ENCODE measurements at places on chromosomes 16 and 17.

DNA sequence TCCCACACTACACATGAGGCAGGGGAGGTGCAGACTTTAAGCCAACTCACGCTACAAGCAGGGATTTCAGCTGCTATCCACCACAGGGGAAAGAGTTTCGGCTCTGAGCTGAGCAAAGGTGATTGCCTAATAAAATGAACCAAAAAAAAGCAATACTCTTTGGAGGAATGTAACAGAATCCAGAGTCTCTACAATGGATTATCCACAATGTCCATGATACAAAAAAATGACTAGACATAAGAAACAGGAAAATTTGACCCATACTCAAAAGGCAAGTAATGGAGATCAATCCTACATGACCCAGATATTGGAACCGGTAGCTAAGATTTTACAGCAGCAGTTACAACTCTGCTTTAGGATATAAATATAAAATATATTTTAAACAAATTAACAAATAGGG lies 19.0 kb upstream of the TMEM204 start:
- no peak for DNase-seq

DNA sequence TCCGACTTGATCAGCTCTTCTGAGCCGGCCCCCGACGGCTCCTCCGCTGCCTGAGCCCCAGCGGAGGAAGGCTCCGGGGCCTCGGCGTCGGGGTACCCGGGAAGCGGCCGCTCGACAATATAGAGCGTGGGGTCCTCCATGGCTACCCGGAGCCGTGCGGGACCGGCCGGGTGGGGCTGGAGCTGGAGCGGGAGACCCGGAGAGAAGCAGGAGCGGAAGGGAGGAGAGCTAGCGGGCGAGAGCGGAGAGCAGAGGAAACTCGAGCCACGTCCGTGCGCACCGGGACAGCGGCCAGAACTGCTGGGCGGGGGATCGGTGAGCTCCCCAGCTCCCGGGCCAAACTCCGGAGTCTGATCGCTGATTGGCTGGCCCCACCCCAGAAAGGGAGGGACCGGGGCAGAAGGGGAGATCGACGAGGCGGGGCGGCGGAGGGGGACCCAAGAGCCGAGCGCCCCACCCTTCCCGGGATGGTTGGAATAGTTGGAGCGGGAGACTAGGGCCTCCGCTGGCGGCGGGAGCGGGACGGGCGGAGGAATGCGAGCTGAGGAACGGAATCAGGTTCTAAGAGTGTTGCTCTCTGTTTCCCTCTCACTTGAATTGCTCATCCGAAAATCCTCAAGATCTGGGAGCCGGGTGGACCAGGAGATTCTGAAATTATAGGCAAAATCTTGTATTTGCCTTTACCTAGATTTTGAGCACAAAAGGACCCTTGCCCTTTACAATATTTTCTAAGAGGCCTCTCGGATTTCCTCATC lies at the start of gene CAVIN1:
Gene CAVIN1 (minus strand): TSS at position 299 of the 755 bp plus-strand sequence. CDS start 159 bp downstream, at position 140.
- no peak for DNase-seq

- DNase-seq: no peak
These were observed 1.2 kb downstream of the KRTAP4-2 start for GRCh38 chr17:41176744-41177387.

DNA sequence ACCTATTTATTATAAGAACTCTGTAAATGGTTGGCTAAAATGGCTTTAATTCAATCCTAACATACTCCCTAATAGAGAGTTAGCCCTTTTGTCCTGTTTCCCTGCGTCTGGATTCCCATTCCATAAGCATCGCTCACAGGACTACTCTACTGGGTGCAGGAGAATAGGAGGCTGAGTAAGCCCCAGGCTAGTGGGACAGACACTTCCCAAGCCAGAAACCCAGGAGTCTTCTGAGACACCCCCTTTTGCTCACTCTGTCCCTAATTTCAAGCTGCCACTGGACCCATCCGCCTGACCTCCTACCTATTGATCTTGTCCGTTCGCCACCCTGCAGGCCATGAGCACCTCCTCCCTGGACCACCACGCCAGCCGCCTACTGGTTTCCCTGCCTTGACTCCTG lies 16.7 kb upstream of the TOB1 start:
- no peak for DNase-seq

GRCh38 chr17:62572488-62572887 lies 55.0 kb upstream of the MRC2 start:
- DNase-seq: no peak

DNA sequence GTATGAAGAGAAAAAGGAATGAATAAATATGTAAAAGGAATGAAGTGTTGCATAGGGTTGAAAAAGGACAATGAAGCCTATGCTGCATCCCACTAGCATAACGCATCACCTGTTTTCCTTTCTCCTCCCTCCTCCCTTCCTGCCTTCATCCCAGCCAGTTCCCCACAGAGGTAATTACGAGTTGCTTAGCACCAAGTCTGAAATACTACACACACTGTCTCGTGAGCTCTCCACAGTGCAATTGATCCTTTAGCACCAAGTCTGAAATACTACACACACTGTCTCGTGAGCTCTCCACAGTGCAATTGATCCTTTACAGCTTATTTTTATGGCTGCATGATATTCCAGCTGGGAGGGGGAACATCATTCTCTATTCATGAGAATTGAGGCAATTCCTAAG lies 1.1 kb upstream of the DRC7 start:
- DNase-seq: no peak

Measured in stimulated activated CD4-positive, alpha-beta T cell treated with anti-CD3 and anti-CD28 coated beads, Interleukin-1b, Interleukin-23, amount 100 ng/mL, for 4 hours (primary cell).